ENCODE measurements at places on chromosomes 5 and 9. TPM values are rescaled to one million over a fixed set of nuclear protein-coding genes. Genes with fewer than 3 reads are reported as not detected.
A peak's percentile ranks its signal among the peaks of the same experiment; 100 is the strongest.

Gene OBP2B
- not detected for total RNA-seq

- DNase-seq, result no peak
Observed at GRCh38 chr5:138654281-138654867, 79.2 kb upstream of the HSPA9 start.

Gene SPINK4
- not detected for total RNA-seq

DNA sequence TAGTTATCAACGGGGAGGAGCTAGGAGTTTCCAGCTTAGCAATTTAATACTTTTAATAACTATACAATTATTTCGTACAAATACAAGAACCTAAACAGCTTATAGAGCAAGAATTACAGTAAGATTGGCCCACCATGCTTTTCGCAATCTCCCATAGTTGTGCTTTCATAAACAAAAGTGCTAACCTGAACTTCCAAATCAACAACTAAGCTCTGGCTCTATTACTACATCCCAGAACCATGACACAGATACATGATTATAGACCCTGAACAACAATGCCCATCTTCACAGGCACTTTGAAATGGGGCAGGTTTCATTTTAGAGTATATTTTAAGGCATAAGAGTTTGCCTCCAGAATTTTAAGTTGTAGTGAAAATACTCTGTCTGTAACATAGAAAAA lies 203.5 kb downstream of the DMRTA1 start:
- no peak for DNase-seq

DNA sequence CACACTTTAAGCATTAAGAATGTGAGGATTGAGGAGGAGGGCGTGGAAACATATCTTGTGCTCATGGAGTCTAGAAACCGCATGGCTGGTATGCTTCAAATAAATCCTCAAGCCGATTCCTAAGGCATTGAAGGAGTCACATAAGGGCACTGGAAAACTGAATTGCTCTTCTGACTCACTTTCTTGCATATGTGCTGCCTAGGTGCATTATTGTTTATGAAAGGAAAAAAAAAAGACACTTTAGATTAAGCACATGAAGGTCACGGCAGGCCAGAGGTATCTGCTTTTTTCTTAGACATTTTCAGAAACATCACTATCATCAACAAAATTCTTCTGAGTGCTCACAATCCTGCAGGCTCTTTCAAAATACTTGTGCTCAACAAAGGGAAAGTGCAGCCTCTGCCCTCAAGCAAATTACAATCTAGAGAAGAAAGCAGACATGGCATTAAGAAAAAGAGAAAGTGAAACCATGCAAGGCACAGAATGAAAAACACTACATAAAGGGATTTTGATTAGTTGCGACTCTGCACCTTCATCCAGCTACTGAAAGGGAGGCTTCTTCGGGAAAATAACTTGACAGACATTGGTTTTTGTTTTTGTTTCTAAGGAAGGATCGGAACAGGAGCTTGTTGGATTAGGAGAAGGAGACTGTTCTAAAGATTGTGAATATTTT lies 2117.6 kb downstream of the MAT2B start:
- no peak for DNase-seq

DNA sequence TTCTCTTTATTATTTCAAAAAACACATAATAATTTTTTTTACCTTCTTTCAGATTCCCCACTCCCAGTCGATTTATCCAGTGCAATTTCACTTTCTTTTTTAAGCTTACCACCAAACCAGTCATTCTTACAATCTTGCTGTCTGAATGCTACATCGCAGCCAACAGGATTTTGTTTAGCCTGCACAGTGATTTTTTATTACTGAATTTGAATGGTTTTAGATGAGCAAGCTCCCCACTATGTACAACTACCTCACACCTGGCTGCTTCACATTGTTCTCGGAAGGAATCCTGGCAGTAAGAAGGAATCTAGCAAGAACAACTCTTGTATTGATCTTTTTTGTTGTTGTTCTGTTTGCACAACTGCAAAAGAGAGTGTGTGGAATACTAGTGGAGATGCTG lies 668.1 kb upstream of the WWC1 start:
- no peak for DNase-seq

Gene SIT1
- not detected for total RNA-seq

GRCh38 chr5:160744268-160745101 lies 107.5 kb downstream of the ATP10B start:
- no peak for DNase-seq

Gene MARCHF11
- 6.7 TPM for total RNA-seq

- DNase-seq, result no peak
Observed at GRCh38 chr9:37769306-37769705, 15.6 kb downstream of the EXOSC3 start.

Gene IL3
- not detected for total RNA-seq

- no peak for DNase-seq
Observed at GRCh38 chr9:7094052-7094451, 336.3 kb downstream of the KDM4C start.

Gene RAI14
- total RNA-seq, result 6.7 TPM

GRCh38 chr5:133970325-133970909 lies 2.0 kb upstream of the C5orf15 start:
- DNase-seq, result no peak

Gene IFNA13
- total RNA-seq, result not detected

GRCh38 chr5:83528439-83528769 lies 56.9 kb downstream of the VCAN start:
- no peak for DNase-seq

Gene PPP3R2
- total RNA-seq, result not detected

GRCh38 chr9:84062538-84062937 lies 81.9 kb downstream of the RMI1 start:
- peak; percentile 64 for DNase-seq

DNA sequence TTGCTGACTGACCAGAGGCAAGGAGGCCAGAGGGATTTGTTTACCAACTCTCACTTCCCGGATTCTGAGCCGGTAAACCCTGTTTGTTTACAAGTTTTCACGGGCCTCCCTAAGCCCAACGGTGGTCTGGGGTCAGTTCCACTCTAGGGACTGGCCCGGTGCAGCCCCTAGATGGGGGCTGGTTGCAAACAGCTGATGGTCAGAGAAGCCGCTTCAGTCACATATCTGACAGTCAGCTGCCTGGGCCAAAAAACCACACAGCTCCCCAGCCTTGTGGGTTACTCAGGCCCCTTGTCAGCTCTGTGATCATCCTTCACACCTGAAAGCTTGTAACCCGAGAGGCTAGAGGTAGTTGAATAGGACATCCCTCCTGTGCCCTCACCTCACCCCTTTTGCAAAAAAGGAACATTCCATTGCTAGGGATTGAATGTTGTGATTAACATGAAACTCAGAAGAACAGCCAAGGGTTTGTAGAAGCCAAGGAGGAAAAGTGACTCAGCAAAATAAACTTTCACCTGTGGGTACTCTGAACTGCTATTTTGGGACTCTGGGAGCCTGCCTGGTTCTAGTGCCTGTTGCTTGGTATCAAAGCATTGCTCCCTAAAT lies 40.4 kb downstream of the SAR1B start:
- no peak for DNase-seq

GRCh38 chr9:88258024-88258423 lies 119.7 kb upstream of the SPATA31C2 start:
- peak; percentile 26 for DNase-seq

Gene PLPP6
- total RNA-seq, result 2.1 TPM

- no peak for DNase-seq
Observed at GRCh38 chr5:141866096-141866495, 12.1 kb downstream of the PCDH1 start.

GRCh38 chr5:172533058-172533398 lies 78.7 kb upstream of the SH3PXD2B start:
- no peak for DNase-seq

Gene GLRA1
- total RNA-seq, result not detected

Gene PCDHB8
- 2.1 TPM for total RNA-seq

GRCh38 chr9:130043654-130044623 lies 950 bp upstream of the FNBP1 start:
- peak; percentile 44 for DNase-seq

DNA sequence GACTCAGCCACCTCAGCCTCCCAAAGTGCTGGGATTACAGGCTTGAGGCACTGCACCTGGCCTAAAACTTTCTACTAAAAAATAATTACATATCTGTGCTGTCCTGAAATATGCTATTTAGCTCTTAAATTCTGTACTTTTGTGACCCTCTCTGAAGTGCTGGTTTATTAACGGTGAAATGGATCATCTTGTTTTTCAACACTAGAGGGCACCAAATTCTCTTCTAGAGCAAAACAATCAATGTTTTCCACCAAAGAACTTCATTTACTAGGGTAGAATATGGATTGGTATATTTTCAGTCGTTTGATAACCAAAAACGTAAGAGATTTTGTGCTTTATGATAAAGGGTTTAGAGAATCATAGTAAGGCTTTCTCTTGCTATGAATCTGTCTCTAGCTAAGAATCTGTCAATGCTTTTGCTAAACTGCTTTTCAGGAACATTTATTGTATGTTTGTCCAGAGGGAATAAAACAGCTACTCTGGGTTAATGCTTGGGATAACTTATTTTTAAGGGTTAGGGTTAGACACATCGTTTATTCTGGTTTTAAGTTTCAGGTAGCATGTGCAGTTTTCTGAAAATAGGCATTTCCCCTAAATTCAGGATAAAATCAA lies 63.6 kb downstream of the RNF180 start:
- no peak for DNase-seq

Gene DROSHA
- 36.5 TPM for total RNA-seq

Gene CDHR2
- total RNA-seq, result 0.33 TPM

Gene RGS7BP
- total RNA-seq, result 3.6 TPM

Gene SPATA6L
- total RNA-seq, result 0.96 TPM

GRCh38 chr5:167664222-167664804 lies 627.1 kb upstream of the WWC1 start:
- no peak for DNase-seq

Gene CAVIN4
- 50.9 TPM for total RNA-seq

GRCh38 chr5:27592231-27592630 lies 553.8 kb upstream of the CDH9 start:
- no peak for DNase-seq

- DNase-seq, result no peak
Observed at GRCh38 chr5:16025681-16026080, 153.9 kb downstream of the MARCHF11 start.

DNA sequence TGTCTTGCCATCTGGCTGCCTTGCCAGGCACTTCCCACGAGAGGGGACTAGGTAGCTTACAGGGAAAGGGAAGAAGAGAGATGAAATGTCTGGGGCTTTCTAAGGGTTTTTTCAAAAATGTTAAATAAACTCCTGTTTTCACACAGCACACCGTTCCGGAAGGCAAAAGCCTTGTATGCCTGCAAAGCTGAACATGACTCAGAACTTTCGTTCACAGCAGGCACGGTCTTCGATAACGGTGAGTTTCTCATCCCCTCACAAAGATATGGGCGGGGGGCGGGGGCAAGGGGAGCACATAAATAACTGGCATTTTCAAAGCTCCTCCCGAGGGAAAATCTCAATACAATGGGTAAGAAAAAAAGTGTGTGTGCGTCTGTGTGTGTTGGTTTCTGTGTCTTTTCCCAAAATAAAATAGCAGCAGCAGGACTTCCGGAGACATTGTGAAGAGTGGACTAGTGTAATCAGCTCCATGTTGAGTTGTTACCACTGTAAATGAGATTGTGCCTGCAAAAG lies 189.6 kb downstream of the NR3C1 start:
- DNase-seq, result no peak

Gene PALM2AKAP2
- total RNA-seq, result 90.2 TPM

- no peak for DNase-seq
Observed at GRCh38 chr5:122120493-122120892, 8.9 kb upstream of the ZNF474 start.

DNA sequence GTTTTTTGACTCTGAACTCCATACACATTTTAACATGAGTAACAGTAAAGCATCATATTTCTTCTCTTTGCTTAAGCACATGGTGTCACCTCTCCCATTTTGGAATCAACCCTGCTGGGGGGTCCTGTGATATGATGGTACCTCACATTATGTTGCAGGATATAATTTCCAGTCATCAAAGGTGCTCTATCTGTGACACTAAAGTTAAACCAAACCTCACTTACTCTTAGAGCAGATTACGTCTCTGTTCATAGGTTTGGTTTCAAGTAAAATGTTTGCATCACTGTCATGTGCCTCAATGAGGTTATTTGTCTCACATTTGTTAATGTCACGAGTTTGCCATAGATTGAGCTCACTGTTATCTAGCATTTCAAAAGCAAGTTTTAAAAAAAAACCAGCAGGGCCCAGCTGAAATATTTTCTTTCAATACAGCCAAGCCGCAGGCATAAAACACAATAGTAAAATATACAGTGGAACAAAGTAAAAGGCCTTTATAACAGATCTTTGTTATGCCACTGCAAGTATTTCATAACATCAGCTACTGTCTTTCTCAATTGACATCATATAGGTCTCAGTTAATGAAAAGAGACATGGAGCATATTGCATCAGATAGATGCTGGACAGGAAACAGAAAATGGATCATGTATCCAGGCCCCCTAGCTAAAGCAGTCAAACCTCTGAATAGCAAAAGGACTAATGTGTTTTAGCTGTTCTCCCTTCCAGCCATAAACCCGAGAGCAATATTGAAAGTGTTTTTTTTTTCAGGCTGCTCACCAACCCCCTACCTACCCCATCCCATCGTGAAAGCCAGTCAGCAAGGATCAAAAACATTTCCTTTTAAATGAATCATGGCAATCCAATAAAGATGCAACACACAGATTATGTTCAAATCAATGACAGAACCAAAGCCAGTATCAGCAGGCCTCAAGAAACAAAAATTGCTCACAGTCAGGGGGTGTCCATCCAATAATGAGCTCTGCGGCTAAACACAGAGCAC lies 182.1 kb upstream of the ITGA1 start:
- DNase-seq, result no peak

Gene RNF180
- 12.9 TPM for total RNA-seq

GRCh38 chr9:81477669-81478068 lies 211.7 kb downstream of the TLE1 start:
- DNase-seq, result no peak

DNA sequence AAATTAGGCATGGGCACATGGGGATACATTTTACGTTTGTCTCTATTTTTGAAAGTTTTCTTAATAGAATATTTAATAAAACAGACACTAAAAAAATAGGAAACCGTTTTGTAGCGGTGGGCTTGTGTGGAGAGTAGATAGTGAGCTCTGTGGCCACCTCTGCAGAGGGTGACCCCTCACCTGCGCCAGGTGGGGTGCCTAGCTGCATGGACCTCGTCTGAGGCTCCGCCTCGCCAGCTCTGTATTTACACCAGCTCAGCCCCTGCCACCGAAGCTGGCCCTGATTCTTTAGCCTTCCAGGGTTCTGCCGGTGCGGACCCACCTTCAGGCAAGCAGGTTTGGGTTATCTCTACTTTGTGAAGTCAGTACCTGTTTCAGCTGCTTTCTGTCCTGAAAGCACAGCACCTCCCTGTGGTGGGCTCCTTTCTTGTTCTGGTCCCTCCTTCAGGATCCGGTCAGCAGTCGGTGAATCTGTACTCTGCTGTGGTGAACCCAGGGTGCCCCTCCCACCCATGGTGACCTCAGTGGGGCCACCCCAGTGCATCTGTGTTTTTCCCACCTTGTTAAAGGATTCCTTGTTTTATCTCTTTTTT lies 105.2 kb upstream of the CACNA1B start:
- no peak for DNase-seq

GRCh38 chr9:91562416-91562815 lies 138.8 kb upstream of the NFIL3 start:
- no peak for DNase-seq

DNA sequence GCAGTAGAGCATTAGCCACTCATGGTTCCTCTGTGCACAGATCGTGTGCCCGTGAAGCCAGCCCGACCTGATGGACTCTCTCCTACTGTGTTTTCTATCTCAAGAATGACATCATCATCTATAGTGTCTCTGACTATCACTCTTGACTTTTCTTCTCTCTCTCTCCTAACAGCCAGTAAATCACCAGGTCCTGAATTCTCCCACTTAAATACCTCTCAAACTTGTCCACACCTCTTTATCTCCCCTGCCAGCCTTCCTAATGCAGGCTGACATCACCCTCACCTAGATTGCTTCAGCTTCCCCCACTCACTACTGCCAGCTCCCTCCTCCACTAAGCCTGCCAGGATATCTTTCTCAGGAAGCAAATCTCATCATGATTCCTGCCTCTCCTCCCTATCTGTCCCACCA lies 90.6 kb upstream of the MIER3 start:
- DNase-seq, result no peak
